Fibroblast of lung (primary cell): ENCODE measurements at places on chromosomes 1 and 21.

DNA sequence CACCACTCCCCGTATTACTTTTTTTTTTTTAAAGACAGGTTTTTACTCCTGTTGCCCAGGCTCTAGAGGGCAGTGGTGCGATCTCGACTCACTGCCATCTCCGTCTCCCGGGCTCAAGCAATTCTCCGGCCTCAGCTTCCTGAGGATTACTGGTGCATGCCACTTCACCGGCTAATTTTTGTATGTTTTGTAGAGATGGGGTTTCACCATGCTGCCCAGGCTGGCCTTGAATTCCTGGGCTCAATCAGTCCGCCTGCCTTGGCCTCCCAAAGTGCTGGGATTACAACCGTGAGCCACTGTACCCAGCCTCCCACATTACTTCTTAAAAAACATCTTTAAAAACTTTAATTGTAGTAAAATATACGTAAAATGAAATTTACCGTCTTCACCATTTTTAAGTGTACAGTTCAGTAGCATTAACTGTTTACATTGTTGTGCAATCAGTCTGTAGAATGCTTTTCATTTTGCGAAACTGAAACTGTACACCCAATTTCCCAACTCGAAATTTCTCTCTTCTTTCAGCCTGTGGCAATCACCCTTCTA lies 77.0 kb downstream of the ZMYM4 start:
- no peak for DNase-seq

DNA sequence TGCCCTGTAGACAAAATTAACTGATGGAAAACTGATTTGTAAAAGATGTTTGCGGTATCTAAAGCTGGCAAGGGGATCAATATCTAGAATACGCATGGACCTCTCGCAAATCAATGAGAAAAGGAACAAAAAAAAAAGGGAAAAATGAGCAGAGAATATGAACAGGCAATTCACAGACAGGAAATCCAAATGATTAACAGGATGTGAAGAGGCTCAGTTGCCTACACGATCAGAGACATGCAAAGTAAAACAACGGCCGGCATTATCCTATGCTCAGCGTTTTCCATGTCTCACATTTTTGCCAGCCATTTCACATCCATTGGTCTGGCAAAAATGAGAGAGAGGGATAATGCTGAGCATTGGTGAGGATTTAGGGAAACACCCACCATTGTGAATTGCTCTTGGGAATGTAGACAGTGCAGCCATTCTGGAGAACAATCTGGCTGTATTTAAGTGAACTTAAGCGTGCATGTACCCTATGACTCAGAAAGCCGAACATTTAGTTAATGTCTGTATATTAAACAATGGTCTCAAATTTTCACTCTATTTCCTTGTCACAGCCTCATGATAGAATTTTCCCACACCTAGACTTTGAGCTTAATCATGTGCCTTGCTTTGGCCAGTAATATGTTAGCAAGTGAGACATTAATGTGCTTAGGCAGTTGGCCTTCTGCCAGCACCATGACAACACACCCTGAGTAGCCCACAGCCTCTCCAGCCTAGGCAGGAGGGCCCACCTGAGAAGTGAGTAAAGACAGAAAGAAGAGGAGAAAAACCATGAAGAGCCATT lies 61.0 kb upstream of the NBPF3 start:
- DNase-seq = no peak

DNA sequence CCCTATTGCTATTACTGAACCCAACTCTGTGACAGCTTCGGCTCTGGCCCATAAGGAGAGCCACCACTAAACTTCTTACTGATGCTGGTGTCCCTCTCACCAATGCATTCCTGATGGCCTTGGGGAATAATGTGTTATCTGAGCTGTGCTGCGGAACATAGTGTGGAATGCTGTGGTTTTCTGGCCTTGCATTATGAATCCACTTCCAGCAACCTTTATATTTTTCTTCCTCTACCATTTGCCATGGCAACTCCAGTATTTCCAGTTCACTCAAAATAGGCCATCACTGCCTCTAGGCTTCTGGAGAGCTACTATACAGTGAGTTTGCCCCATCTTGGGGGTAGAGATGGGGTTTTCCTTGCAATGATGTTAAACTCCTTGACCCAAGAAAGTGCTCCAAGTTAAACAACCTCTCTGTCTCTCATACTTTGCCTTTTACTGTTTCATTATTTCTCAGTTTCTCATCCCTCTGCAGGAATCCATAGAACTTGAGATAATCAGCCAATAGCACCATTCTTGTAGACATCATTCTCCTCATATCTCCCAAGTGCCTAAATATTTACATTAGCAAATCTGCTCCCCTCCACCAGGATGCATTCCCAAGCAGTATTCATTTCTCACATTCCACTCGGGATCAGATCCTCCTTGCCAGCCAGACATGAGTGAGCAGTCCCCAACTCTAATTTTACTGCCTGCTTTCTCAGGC lies 11.1 kb upstream of the RAVER2 start:
- no peak for DNase-seq

DNA sequence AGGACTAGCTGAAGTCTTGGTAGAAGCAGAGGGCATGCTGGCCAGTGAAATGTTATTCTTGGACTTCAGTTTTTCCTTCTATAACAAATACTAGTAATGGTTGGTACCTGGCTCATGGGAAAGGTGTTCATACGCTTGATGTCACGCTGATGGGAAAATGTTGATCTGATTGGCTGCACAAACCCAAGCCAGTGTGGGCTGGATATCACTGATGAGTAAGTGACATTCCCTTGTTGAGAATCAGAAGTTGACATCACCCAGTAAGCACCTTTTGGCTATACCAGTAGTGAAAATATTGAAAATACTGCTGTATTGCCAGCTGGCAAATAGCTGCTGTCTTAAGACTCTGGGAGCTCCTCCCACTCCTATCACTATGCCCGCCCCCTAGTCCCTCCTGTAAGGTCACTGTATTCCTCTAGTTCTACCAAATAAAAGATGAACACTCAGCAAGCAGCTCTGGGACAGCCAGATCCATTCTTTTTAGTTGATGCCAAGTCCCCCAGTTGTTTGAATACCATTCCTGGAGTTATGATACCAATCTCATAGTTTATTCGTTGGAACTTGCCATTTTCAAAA lies 168.2 kb downstream of the GRIK1 start:
- DNase-seq = no peak

- DNase-seq = peak; percentile 64
Measured at GRCh38 chr1:172203135-172203823, 217.2 kb upstream of the C1orf105 start.

- DNase-seq = peak; percentile 31
Measured at GRCh38 chr1:46333300-46334029, 7.1 kb upstream of the NSUN4 start.

DNA sequence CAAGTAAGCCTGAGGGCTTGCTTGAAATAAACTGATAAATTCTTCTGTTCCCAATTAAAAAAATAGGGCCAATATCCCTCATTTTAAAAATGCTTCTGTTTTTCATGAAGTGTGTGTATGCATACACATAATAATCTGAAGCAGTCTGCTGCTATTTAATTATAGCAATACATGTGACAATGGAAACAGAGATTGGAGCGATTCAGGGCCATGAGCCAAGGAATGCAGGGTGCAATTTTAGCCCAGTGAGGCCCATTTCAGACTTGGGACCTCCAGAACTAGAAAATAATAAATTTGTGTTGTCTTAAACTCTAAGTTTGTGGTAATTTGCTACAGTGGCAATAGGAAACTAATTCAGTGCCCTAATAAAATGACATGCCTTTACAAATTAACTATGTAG lies 264.9 kb downstream of the LTN1 start:
- DNase-seq = no peak

GRCh38 chr1:87329051-87329525 lies 408 bp downstream of the LMO4 start:
- peak; percentile 50 for DNase-seq

GRCh38 chr1:12287869-12288268 lies 58.0 kb downstream of the VPS13D start:
- DNase-seq = no peak

DNA sequence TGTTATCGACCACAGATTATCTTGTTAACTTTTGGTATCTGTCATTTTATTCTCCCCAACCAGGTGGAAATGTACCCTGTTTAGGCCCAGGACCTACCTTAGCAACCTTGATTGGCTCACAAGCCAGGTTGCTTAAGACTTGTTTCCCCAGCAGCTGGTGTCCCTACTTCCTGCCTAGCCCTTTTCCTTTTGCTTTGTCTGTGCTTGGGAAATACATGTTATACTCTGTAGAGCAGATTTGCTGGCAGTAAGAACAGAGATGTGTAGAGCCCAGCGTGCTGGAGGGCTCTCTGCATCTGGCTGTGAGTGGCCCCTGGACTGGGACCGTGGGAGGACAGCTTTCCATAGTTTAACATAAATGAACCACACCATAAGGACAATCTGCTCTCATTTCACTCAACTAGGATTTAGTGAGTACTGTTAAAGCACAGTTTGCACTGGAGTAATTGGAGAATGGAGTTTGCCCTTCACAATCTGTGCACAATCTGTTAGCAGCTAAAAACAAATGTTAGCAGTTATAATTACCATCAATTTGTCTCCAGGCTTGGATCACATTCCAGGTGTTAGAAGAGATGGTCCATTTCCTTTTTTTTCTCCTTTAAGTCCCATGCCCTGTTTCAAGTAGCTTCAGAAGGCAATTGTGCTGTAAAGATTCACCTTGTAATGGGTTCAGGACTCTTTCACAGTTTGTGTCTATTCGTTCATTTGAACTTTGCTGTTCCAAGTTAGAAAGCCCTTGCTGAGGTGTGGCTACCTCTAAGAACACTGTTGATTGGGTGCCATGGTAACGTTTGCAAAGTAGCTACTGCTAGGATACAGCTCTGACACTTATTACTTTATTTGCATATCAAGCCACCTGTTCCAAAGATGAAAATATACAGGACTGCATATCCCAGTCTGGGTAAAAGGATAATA lies at the start of gene APOBEC4:
TSS of gene APOBEC4 (minus strand) at position 770 of the 915 bp plus-strand sequence. CDS start 4,535 bp downstream, outside the sequence.
- DNase-seq = no peak

GRCh38 chr1:113248494-113248893 lies 141.8 kb upstream of the MAGI3 start:
- no peak for DNase-seq

- DNase-seq = no peak
Measured at GRCh38 chr1:204495777-204496176, 1.2 kb upstream of the PIK3C2B start.

DNA sequence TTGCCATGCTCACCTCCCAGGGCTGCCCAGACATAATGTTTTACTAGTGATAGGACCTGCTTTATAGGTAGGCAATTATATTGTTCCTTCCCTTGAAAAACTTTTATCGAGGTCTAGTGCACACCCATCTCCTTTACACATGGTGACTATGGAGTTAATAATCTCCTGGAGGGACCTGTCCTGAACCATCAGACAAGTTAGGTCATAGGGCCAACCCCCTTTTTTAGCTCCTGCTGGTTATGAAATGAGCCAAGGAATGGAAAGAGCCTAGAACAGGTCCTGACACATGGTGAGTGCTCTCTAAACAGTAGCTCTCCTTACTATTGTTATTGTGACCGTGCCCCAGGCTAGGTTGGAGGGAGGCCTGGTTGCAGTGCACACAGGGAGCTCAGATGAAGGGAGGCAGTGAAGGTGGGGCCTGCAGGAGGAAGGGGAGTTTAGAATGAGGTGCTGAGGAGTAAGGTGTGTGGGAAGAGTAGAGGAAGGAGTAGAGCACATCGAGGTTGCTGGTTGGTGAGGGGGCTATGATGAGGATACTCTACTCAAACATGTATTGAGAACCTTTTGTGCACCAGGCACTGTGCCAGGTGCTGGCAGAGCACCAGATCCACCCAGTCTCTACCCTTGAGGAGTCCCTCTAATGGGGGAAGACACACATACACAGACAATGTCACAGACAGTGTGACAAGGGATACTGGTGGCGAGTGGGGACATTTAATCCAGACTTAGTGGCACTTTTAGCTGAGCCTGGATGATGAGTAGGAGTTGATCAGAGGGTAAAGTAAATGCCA lies 14.1 kb upstream of the LMNA start:
- no peak for DNase-seq

DNA sequence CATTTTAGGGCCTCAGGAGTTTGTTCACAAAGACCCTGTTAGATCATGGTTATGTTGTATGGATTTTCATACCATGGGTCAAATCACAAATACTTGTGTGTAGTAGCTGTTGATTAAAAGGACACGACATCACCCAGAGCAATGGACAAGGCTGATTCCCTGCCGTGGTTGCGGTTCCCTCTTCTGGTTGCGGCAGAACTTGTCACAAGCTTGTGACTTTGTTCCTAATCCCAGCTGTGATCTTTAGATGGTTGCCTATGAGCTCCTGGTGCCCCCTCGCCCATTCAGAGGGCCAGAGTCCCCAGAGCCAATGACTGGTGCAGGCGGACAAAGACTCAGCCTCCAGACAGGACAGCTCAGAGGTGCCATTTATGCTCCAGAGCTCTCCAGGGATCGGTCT lies 11.8 kb upstream of the SDHB start:
- no peak for DNase-seq

DNA sequence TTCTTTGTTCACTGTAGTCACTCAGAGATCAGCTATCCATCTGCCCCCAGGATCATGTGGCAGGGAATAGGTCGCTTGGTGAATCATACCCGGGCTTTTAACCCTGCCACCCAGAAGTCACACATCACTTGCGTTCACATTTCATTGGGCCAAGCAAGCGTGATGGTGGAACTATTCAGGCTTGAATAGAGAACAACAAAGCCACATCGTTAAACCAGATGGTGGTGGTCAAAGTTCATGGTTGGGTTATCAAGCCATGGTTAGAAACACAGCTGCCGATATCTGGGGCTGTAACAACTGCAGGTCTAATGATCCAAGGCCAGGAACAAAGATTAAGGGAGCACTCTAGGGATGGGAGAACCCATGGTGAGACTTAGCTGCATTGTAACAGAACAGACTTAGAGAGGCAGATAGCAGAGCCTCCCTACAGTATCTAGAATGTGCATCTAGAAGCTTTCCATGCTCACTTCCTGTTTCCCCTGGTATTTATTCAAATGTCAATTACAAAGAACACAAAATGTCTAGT lies 40.0 kb upstream of the PTPRC start:
- DNase-seq = peak; percentile 16

- no peak for DNase-seq
Measured at GRCh38 chr1:94679332-94680038, 137.9 kb upstream of the F3 start.

DNA sequence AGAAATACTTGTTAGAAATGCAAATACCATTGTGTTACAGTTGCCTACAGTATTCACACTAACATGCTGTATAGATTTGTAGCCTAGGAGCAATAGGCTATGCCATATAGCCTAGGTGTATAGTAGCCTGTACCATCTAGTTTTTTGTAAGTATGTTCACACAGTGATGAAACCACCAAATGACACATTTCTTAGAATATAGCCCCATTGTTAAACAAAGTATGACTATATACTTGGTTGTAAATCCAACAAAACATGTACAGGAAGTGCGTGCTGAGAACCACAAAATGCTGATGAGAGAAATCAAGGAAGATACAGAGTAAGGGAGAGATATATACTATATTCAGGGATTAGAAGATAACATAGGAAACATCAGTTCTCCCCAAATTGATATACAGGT lies 92.2 kb downstream of the POU2F1 start:
- no peak for DNase-seq
